ENCODE measurements at places on chromosomes 2 and 18.

- DNase-seq: no peak
These were observed 35.8 kb upstream of the AFF3 start for GRCh38 chr2:100178085-100178788.

GRCh38 chr2:19251554-19251953 is 106.9 kb downstream of the OSR1 start:
- DNase-seq: no peak

DNA sequence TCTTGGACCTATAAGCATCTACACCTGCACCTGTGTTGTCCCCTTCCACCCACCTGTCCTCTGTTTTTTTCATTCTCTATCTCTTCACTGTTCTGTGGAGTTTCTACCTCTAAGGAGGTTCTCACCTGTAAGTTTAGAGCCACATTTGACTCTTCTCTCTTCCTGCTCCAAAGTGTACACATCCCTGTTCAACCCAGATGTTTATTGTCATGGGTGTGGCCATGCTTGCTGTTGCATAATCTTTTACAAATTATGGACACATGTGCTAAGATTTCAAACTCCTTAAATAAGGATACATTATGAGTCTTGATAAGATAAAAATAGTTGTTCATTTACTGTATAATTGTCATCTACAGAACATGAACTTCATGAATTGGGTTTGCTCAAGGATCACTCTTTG is 27.6 kb downstream of the QPCT start:
- no peak for DNase-seq

- DNase-seq: no peak
These were observed 197.3 kb upstream of the CCDC150 start for GRCh38 chr2:196442211-196442610.

DNA sequence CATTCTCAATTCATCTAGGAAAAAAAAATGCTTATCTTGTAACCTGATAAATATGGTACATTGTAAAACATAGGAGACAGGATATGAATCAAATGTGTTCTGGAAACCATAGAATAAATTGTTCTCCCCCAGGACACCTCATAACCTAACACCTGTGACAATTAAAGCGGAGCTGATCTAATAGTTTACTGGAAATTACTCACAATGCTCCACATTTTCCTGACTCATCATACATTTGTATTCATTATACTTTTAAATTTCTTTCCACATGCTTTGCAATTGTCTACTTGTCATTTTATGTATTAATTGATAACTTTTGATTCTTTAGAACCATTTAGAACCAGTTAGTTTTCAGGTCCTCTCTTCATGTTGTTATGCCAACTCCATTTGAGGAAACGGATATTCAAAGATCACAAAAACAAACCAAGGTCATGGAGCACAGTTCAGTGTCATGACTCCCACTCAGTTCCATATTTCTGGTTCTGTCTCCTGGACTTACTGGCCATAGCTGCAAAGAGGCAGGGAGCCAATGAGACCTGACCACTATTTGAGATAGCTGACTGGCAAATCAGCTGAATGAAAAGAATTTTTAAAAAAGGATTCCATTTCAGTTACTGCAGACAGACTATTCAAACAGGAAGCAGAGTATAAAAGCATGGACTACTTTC is 128.5 kb downstream of the CALCRL start:
- DNase-seq: no peak

Measured in stimulated activated CD8-positive, alpha-beta memory T cell treated with anti-CD3 and anti-CD28 coated beads, Interleukin-4, amount 100 ng/mL, for 24 hours (primary cell).